Brain (organoid and tissue), 16 donors: ENCODE measurements at places on chromosomes 5 and 9.

DNA sequence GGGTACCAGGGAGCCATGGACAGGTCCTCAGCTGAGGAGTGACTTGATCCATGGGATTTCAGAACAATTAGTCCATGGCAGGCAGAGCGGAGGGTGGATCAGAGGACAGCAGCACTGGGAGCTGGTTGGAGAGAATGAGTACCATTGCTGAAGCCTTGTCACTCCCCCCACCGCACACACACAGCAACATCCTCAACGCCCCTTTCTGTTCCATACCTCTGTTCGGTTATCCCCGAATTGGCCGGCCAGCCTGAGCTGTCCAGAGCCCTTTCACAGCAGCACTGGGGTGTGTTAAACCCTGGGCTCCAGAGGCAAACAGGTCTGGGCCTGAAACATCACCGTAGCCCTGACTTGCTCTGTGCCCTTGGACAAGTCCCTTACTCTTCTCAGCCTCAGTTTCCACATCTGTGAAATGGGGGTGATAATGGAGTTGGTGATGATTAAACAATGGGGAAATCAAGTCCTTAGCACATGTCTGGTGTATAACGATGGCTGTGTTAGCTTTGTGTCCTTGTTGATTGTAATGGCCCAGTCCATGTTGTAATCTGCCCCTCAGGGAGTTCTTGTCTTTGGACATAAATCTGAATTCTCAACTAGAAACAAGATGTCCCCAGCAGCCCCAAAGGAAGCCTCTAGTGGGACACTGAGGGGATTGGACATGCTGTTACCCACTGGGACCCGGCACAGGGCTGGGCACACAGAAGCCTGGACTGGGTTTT lies 16.9 kb downstream of the GSN start:
- no peak for DNase-seq

DNA sequence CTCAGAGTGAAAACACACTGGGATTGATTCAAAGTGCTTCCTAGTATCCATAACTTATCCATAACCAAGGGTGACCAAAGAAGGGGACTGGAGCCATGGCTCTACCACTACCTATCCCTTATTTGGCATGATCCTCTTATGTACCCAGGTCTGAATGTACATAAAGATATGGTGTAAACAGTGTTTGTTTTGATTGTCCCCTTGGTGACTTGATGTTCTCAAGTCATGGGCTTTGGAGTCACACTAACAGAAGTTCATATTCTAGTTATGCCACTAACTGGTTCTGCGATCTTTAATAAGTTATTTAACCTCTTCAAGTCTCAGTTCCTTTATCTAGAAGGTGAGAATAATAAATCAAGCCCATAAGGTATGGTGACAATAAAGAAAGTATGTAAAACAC lies 283.4 kb upstream of the PTGER4 start:
- DNase-seq, result no peak

GRCh38 chr9:111349766-111350165 lies 19.7 kb upstream of the OR2K2 start:
- DNase-seq, result no peak

DNA sequence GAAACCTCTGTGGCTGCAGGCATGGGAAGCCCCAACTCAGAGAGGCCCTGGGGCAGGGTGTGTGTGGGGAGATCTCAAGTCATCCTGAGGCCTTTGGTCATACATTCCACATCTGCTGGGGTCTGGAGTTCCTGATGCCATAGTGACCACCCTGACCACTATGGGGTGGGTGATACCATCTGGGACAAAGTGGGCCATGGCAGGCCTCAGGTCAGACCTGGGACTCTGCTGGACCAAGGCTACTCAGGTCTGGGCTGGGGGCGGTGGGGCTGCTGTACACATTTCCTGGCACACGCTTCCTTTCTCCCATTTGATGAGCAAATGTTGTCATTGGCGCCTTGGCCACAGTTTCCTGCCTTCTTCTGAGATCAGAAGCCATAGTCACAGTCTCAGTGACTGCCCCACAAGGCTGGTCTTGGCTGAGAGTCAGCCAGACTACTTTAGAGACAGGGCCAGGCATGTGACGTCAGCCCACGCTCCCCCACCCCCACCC lies 15.1 kb upstream of the ACSL6 start:
- no peak for DNase-seq

GRCh38 chr9:87763286-87763685 lies 37.4 kb downstream of the CTSL start:
- DNase-seq, result no peak

DNA sequence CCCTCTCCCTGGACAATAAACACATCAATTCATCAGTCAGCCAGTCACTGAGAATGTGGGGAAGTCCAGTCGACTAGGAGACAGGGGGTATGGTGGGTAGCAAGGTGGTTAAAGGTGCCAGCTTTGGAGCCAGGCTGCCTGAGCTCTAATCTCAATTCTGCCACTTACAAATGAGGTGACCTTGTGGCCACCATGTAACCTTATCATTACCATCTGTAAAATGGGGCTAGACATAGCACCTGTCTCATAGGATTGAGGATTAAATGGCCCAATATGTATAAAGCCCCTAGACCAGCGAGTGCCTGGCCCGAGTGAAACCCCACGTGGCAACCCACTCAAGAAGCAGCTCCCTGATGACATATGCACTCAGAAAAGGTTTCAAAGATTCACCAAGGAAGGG lies 73.3 kb upstream of the TBC1D2 start:
- no peak for DNase-seq

GRCh38 chr9:108811944-108812343 lies 43.8 kb downstream of the ACTL7B start:
- no peak for DNase-seq

DNA sequence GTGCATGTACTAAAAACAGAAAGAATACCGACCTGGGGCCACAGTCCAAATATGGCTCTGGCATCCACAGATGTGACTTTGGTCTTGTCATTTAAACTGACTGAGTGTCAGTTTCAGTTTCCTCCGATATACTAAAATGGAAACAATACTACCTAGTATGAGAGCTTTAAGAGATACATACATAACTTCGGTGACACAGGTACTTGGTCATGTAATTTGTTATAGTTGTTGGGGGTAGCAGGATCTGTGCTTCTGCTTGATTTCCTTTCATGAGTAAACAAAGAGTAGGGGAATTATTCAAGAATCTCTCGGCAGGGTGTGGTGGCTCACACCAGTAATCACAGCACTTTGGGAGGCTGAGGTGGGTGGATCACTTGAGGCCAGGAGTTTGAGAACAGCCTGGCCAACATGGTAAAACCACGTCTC lies 32.1 kb downstream of the MTMR12 start:
- no peak for DNase-seq

GRCh38 chr5:132872788-132873118 lies 715 bp upstream of the LEAP2 start:
- no peak for DNase-seq

DNA sequence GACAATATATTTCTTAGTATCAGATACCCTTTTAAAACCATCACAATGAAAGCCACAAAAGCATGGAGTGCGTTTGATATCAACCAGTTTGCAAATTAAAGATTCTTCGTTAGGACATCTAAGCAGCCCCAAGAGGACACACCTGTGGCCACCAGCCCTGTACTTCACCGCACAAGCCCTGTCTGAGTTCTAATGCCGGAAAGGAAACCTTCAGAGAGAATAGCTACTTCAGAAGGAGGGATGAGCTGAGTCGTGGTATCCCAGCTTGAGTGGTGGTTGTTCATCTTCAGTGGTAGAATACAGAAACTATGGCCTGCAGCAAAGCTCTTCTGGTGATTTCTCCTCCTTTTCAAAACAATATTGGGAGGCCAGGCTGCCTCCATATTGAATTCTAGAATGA lies 319.6 kb downstream of the FBXL7 start:
- no peak for DNase-seq

- no peak for DNase-seq
Observed at GRCh38 chr5:26805076-26805475, 233.3 kb downstream of the CDH9 start.

GRCh38 chr5:53987101-53987500 lies 323.3 kb downstream of the ARL15 start:
- no peak for DNase-seq

DNA sequence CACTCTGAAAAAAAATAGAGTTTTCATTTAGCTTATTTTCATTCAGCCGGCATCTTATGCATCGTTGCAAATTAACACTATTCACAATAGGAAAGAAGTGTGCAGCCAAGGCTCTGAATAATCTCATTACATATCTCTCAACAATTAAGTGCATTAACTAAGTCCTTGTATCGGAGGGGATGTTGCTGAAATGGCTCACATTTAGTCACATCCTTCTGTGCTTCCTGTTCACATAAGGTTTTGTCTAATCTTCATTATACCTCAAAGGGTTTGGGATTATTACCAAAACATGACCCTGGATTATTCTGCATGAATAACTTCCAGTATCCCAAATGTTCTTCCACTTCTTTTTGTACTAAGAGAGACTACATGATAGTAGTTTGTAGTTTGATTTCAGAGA lies 278.0 kb upstream of the GRIA1 start:
- DNase-seq, result no peak

DNA sequence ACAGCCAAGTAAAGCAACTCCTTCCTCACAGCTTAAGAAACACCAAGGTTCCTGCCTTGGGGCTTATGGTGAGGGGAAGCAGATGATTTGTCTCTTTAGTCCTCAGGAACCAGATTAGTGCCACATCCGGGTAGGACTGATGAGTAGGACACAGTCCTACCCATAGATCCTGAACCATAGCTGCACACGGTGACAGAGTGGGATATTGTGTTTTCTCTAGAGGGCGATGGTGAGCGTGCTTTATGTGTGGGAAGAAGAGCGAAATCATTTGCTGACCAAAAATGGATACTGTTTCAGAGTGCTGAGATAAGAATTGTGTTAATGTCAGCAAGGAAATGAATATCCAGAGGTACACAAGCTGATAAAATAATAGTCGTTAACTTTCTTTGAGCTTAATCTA lies 209.0 kb upstream of the FBXL7 start:
- no peak for DNase-seq

DNA sequence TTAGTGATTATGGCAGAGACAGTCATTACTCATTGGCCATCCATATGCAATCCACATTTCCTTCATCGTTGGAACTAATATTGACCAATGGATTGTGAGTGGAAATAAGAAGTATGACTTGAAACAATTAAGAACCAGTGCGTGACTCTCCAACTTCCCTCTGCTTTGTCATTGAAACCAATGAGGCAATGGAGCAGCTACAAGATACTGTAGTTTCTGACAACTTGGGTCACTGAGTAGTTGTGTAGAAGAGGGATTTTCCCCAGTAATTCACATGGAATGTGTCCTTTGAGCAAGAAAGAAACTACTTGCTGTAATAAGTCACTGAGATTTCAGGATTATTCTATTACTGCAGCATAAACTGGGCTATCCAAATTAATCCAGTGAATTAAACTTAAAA lies 785.3 kb upstream of the RIOK2 start:
- no peak for DNase-seq

DNA sequence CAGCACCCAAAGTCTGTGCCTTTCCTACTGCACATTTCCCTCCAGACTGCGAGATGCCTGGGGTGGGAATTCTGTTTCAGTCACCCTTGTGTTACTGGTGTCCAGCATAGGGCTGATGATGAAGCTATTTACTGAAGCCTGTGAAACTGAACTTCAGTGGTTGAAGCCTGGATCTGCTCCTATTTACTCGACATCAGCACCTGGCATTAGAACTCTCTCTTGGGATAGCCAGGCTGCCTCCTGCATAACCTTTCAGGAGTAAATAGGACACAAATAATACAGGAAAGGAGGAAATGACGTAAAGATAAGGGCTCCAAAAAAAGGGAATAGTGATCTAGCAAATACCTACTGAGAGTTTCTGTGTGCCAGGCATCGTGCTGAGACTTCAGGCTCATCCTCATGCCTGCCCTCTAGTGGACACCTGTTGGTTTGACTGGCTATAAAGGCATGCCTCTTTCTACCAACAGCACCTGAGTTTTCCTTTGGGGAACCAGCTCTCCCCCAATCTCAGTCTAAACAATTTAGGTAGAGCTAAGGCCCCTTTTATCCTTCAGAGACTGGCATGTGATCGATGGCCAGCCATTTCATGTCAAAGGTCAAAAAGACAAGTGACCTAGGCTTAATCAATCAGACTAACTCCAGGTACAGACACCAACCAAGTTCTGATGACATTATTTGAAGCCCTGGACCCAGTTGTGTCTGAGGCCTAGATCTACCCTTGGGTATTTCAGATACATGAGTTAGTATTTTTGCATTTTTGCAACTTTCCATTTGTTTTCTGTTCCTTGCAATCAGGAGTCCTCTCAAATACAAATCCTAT lies 192.1 kb upstream of the TRIM32 start:
- DNase-seq, result peak; percentile 21

- no peak for DNase-seq
Observed at GRCh38 chr5:1668141-1668721, 131.4 kb downstream of the MRPL36 start.

- DNase-seq, result no peak
Observed at GRCh38 chr9:86535406-86535915, 181.3 kb upstream of the TUT7 start.

- DNase-seq, result peak; percentile 88
Observed at GRCh38 chr9:127589955-127590370, 22.1 kb upstream of the STXBP1 start.

- DNase-seq, result no peak
Observed at GRCh38 chr5:160452795-160453194, 31.1 kb downstream of the PTTG1 start.

GRCh38 chr5:90119531-90119971 lies 290.0 kb downstream of the CETN3 start:
- no peak for DNase-seq

- DNase-seq, result no peak
Observed at GRCh38 chr5:89246864-89247263, 363.9 kb upstream of the MEF2C start.

- no peak for DNase-seq
Observed at GRCh38 chr5:79568632-79569190, 43.5 kb upstream of the TENT2 start.

- no peak for DNase-seq
Observed at GRCh38 chr9:14157191-14157590, 156.8 kb downstream of the NFIB start.

- DNase-seq, result no peak
Observed at GRCh38 chr5:60323596-60323995, 376.4 kb downstream of the DEPDC1B start.

DNA sequence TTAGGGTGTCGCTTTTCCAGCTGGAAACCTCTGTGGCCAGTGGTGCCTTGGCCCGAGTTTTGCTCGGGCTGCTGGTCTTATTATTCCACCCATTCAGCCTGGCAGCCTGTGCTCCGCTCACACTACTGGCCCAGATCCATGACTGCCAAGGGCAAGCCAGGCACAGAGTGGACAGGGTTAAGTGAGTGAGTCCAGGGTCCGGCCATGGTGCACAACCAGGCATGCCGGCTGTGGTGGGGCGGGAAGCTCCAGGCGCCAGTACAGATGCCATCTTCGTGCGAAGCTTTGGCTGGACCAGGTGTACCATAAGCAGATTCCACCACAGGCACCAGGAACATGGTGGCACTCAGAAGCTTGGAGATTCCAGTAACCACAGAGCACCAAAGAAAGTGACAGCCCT lies 580.2 kb upstream of the FAM174A start:
- no peak for DNase-seq
